ENCODE measurements at places on chromosomes 4 and X. TPM values are rescaled to one million over a fixed set of nuclear protein-coding genes. Genes with fewer than 3 reads are reported as not detected.

DNA sequence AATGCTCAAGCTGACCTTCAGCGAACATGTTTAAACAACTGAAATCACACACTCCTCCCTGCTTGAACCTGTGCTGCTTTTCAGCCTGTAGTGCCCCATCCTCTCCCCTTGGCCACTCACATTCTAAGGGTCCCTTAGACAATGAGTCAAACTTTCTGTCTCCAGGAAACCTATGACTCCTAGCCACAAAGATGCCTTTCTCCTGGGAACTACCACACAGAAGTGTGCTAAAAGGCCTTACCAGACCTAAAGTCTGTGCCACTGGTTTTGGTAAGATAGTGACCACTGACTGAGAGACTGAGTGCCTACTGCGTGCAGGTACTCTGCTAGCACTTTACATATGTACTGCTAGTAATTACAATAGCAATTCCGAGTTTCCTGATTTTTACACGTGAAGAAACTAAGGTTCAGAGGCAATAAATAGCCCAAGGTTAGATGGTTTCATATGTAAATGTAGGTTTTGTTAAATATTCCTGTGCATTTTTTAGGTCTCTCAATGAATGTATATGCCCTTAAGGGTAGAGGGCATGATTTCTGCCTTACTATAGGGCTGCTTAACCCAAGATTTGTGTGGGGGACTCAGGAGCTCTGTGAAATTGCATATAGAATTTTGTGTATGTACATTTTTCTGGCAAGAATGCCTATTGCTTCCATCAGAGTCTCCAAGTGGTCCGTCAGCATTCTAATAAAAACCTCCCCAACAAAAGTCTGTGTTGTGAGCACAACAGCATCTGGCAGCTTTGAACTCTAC, 71.1 kb downstream of the NSG1 start:
- peaks cover 7% of the 10 kb centered on the region for H3K36me3 ChIP-seq
- no peak for DNase-seq
- no peak overlapping the region for H3K4me3 ChIP-seq

DNA sequence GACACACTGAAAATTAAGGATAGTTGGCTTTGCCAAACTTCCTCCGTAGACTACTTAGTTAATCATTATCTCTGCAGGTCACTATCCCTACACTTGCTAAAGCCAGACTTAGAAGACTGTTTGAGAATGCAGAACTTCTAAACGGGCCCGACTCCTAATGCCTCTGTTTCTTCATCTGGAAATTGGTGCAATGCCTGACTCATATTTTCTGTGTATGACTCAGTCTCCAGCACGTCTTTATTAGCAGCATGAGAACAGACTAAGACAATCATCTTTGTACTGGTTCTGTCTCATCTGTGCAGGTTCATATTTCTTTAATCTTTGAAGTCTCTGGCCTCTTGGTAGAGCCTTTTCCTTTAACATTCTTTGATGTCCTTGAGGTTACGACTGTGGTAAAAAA, 411.9 kb upstream of the ACTRT1 start:
- H3K27me3 ChIP-seq = no peaks in the 10 kb centered on the region
- no peaks in the 10 kb centered on the region for H3K4me1 ChIP-seq
- DNase-seq = no peak
- no peak overlapping the region for H3K27ac ChIP-seq

DNA sequence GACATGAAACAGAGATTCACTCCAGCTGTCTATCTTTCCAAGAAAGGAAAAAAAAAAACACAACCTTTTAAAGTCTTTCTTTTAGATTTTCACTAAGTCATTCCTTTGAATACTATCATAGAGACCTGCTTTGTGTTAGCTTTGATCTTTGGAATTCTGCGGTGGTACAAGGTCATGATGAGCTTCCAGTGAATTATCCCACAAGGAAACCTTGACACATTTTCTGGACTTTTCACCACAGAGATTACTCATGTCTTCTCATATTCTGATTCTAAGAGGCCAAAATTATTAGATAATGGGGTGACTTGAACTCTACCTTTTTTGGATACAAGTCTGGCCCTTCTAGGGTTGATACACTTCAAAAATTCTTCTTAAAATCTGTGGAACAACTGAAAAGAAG, 201.6 kb downstream of the PACRGL start:
- no peaks in the 10 kb centered on the region for H3K27me3 ChIP-seq
- no peak for DNase-seq
- no peak overlapping the region for H3K4me3 ChIP-seq
- H3K4me1 ChIP-seq = no peaks in the 10 kb centered on the region
- no peaks in the 10 kb centered on the region for H3K36me3 ChIP-seq
- H3K27ac ChIP-seq = no peak overlapping the region

DNA sequence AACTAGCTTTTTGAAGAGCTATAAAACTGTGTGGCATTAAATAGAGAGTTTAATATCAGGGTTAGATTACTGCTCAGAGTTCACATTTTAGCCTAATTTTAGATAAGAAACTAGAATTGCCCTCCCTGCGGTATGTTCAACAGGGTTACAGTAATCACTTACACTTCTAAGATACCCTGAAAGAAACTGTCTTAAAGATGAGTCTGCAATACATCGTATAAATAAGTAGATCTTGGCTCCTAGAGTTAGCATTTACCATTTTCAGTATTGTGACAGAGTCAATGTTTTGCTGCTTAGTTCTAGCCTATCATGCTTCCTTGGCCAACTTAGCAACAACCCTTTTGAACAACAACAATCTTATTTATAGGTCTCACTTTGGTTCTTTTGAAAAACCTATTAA, 217.8 kb upstream of the NDST4 start:
- no peaks in the 10 kb centered on the region for H3K36me3 ChIP-seq
- no peaks in the 10 kb centered on the region for H3K27me3 ChIP-seq
- H3K4me3 ChIP-seq = no peak overlapping the region

GRCh38 chr4:113385281-113385899, 335.9 kb downstream of the ANK2 start:
- no peak overlapping the region for H3K4me3 ChIP-seq
- no peaks in the 10 kb centered on the region for H3K36me3 ChIP-seq
- H3K4me1 ChIP-seq = no peaks in the 10 kb centered on the region
- peaks cover 9% of the 10 kb centered on the region for H3K27me3 ChIP-seq
- DNase-seq = no peak
- H3K27ac ChIP-seq = no peak overlapping the region

GRCh38 chr4:98963538-98964433, 31.7 kb upstream of the METAP1 start:
- no peak overlapping the region for H3K27ac ChIP-seq

GRCh38 chrX:106935175-106935574, 15.0 kb downstream of the CLDN2 start:
- H3K27me3 ChIP-seq = no peaks in the 10 kb centered on the region
- H3K4me3 ChIP-seq = no peak overlapping the region
- DNase-seq = no peak
- no peak overlapping the region for H3K27ac ChIP-seq

DNA sequence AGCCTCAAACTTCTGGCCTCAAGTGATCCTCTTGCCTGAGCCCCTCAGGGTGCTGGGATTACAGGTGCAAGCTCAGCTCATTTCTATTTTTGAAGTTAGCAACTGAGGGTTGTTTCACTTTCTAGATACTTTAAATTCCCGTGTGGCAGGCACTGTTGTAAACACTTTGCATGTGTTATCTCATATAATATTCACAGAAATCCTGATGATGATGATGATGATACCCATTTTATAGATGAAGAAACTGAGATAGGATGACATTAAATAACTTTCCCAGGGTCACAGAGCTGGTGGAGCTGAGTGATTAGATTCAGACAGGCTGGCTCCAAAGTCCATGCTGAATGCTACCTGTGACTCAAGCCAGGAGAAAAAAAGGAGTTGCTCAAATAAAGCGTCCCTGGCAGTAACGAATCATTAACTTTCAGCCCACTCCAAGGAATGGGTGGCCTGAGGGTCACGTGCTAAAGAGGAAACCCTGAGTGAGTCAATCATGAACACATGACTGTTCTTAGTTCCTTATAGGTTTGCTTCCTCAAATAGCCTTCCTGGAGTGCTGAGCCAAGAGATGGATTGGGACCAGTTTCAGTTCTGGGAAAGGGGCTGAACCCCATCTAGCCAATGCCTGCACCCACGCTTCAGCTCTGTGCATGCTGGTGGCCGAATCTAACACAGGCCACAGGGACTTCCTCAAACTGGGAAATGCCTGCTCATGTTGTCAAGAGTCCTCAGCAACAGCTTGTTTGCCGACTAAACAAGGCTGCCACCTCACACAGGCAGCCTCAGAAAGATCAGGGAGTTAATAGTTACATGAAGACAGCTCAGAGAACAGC, 52.8 kb downstream of the RBM47 start:
- peaks cover 27% of the 10 kb centered on the region for H3K4me1 ChIP-seq
- no peak overlapping the region for H3K27ac ChIP-seq
- no peaks in the 10 kb centered on the region for H3K36me3 ChIP-seq
- no peak for DNase-seq

GRCh38 chr4:15651676-15652075, 3.5 kb downstream of the FBXL5 start:
- peaks cover 55% of the 10 kb centered on the region for H3K4me1 ChIP-seq
- DNase-seq = no peak
- peaks cover 10% of the 10 kb centered on the region for H3K36me3 ChIP-seq
- no peaks in the 10 kb centered on the region for H3K27me3 ChIP-seq

The NKX3-2 gene
- not detected for total RNA-seq

The NEUROG2 gene
- not detected for total RNA-seq

The FGD1 gene
- total RNA-seq = not detected

The DMD gene
- total RNA-seq = not detected

The TMEM128 gene
- 14.0 TPM for total RNA-seq

The CACNA1F gene
- 0.18 TPM for total RNA-seq

The RAB9B gene
- 0.31 TPM for total RNA-seq

The CABS1 gene
- total RNA-seq = not detected

The MAGEC1 gene
- not detected for total RNA-seq

The CXCL11 gene
- not detected for total RNA-seq

The BEX4 gene
- total RNA-seq = 8.9 TPM

The SLC16A2 gene
- total RNA-seq = not detected

The TMPRSS11B gene
- not detected for total RNA-seq
